NCI-H187 treated with DMSO at 0.1 percent for 48 hours (cell line): ENCODE measurements at places on chromosomes 1 and 21.

DNA sequence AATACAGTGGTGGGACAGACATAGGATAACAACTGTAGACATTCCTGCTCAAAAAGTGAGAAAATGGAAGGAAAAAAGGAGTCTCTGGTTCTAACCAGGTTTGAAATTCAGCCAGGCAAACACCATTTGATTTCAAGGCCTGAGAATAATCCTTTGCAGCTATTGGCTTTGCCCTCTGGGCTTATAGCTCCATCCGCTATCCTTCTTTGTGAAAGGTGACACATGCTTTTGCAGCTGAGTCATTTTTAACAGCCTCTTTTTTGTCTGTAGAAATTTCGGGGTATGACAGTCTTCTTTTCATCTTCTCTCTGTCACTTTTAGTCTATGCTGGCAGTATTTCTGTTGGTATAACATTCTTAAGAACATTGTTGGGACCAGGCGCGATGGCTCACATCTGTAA lies 16.2 kb downstream of the SDHC start:
- no peak for DNase-seq

GRCh38 chr1:111468717-111469100 lies 5.1 kb upstream of the C1orf162 start:
- no peak for DNase-seq

- DNase-seq: no peak
Measured at GRCh38 chr21:37503848-37504467, 137.4 kb downstream of the DYRK1A start.

GRCh38 chr1:168106274-168106673 lies 30.5 kb downstream of the GPR161 start:
- DNase-seq: no peak

GRCh38 chr1:243712242-243712641 lies 137.8 kb downstream of the AKT3 start:
- no peak for DNase-seq

GRCh38 chr1:84452436-84452835 lies 26.6 kb upstream of the RPF1 start:
- DNase-seq: no peak
